CD8-positive, alpha-beta T cell (primary cell): ENCODE measurements at places on chromosomes 13 and 19.
A peak's percentile ranks its signal among the peaks of the same experiment; 100 is the strongest.

- no peak for DNase-seq
Observed at GRCh38 chr13:93249364-93250306, 23.0 kb downstream of the GPC6 start.

DNA sequence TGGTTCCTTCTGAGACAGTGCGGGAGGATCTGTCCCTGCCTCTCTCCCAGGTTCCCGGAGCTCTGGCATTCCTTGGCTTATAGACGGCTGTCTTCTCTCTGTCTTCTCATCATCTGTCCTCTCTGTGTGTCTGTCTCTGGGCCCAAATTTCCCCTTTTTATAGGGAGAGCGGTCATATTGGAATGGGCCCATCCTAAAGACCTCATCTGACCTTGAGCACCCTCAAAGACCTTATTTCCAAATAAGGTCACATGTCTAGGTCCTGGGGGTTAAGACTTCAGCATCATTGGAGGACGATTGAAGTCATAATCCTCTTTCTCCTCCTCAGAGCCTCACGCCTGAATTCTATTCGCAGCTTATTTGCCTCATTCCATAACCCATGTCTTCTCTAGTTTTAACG is 98.4 kb downstream of the RAB20 start:
- DNase-seq, result no peak

- DNase-seq, result peak; percentile 43
Observed at GRCh38 chr19:14089662-14090508, 666 bp downstream of the SAMD1 start.

DNA sequence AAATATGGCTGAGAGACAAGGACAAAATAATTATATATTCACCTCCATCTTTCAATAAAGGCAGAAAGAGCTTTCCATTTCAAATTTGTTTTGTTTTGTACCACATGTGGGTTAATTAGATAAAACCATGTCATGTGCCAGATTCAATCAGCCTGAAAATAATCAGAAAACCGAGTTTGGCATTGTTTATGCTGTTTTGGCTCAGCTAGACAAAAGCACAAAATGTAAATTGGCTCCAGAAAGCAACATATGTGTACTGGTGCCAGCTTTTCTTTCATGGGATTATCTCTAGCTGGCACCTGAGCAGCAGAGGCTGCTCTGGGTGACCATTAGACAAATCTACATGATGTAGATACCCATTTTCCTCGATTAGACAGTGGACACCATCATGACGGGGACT is 9.2 kb upstream of the DNAJC15 start:
- DNase-seq, result no peak
